ENCODE measurements at places on chromosomes 2 and 18.

- DNase-seq = no peak
These were observed 102.0 kb downstream of the MAP2 start for GRCh38 chr2:209525834-209526281.

GRCh38 chr2:173590276-173590861 lies 235.7 kb downstream of the CDCA7 start:
- no peak for DNase-seq

GRCh38 chr2:140873915-140874531 lies 1256.8 kb downstream of the LRP1B start:
- no peak for DNase-seq

GRCh38 chr2:88377641-88377991 lies 74.9 kb downstream of the FOXI3 start:
- DNase-seq = no peak

DNA sequence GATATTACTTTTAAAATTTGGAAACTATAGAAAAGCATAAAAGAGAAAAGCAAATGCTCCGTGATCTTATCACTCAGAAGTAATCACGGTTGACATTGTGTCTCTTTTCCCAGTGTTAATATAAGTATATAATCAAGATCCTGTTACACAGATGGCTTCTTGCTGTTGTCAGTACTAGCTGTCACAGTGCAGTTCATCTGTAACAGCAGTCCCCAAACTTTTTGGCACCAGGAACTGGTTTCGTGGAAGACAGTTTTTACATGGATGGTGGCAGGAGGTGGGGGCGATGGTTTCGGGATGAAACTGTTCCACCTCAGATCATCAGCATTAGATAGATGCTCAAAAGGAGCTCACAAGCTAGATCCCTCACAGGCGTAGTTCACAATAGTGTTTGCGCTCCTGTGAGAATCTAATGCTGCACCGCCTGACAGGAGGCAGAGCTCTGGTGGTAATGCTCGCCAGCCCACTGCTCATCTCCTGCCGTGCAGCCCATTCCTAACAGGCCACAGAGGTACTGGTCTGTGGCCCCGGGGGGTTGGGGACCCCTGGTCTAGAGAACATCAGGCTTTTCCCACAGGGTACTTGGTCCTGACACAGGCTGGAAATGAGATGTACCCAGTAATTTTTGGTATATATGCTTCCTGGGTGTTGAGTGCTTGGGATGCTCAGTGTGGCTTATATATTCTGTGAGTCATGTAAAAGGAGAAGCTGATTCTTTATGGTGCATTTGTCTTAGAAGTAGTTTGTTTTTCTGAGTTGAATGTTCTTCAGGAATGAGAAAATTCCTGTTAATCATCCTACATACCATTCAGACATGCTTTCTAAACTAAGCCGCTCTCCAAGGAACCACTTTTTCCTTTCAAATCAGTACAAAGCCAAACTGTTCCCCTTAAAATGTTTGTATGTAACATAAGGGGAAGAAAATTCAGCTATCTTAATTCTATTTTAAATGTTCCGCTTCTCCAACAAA lies 121.8 kb downstream of the NCK2 start:
- DNase-seq = no peak

GRCh38 chr2:123521854-123522253 lies 503.2 kb upstream of the CNTNAP5 start:
- DNase-seq = no peak

DNA sequence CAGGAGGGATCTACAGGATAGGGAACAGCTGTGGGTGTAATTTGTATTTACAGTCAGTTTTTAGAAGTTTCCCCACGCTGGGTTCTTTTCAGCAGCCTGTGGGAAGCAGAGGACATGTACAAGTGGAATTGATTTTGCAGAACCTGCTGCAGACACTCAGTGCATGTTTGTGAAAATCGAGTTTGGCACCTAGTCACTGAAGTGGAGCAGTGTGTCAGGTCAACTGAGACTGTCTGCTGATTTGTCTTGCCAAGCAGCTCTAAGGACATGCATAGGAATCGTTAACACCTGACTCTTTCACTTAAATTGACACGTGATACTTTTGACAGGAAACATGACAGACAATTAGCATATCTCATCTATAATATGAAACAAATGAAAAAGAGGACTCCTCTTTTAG lies 416.6 kb downstream of the TMX3 start:
- DNase-seq = no peak

DNA sequence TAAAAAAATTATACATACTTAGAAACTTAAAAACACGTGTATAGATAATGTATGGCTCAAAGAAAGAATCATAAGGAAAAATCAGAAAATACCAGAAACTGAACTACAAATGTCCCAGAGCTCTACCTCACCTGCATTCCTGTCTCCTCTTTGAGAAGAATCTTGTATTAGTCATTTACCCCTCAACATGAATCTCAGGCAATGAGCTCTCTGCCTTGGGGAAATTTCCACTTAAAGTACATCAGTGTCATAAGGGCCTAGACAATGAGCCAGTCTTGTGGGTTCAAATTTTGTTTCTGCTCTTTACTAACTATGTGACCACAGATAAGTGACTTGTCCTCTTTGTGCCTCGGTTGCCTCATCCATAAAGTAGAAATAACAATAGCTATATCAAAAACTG lies 40.1 kb downstream of the SCG2 start:
- DNase-seq = no peak

- peak; percentile 54 for DNase-seq
These were observed 32.8 kb downstream of the GRHL1 start for GRCh38 chr2:9984217-9984739.

- no peak for DNase-seq
These were observed 20.2 kb upstream of the SFXN5 start for GRCh38 chr2:73091696-73092095.

- no peak for DNase-seq
These were observed 168.4 kb upstream of the HAAO start for GRCh38 chr2:42960842-42961180.

GRCh38 chr18:79768745-79769144 lies 29.0 kb upstream of the KCNG2 start:
- no peak for DNase-seq

- DNase-seq = peak; percentile 12
These were observed 319 bp downstream of the ZSCAN30 start for GRCh38 chr18:35289727-35290093.

GRCh38 chr2:30886080-30886479 lies 78.8 kb upstream of the CAPN13 start:
- DNase-seq = no peak

DNA sequence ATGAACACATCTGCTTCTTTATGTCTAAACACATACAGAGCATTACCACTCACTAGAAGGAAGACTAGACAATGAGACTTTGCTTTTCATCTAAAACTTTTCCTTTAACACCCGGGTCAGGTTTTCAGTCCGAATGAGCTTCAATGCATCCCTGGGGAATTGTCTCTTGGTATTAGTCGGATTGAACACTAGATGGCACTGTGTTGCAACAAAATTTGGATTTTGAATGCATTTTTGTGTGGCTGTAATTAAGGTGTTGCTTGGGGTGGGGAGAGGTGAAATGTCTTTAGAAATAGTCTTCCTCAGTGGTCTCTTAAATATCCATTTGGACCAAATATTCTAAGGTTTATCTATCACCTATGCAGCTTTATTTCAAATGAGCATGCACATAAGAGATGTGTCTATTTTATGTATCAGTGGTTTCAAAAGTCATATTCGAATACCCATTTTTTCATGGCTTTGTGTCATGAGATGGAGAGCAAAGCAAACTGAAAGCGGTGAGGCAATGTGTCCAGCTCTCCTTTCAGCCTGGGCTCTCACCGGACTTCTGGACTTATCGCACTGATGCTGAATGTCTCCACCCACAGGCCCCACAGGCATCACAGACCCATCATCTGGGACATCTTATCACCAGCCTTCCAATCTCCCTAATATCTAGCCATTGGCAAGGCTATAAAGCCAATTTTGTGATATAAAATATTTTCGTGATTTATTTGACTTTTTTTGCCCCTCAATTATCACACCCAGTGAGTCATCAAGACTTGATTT lies 510.3 kb downstream of the RNF144A start:
- peak; percentile 77 for DNase-seq

DNA sequence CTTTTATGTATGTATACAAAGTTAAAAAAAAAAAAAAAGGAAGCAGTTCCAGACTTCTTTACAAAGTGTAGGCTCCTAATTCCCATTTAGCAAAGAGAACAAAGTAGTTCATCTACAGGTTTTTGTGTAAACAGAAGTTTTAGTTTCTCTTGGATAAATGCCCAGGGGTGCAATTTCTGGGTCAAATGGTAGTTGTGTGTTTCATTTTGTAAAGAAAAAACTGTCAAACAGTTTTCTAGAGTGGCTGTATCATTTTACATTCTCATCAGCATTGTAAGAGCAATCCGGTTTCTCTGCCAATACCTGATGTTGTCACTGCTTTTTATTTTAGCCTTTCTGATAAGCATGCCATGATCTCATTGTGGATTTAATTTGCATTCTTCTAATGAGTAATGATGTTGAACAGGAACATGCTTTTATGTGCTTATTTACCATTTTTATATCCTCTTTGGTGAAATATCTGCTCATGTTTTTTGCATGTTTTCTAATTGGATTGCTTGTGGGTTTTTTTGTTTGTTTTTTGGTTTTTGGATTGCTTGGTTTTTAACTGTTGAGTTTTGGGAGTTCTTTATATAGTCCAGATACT lies 16.6 kb upstream of the PSME4 start:
- no peak for DNase-seq

- no peak for DNase-seq
These were observed 9.6 kb upstream of the ALPK2 start for GRCh38 chr18:58638441-58638840.

GRCh38 chr2:611519-611918 lies 65.7 kb downstream of the TMEM18 start:
- no peak for DNase-seq

DNA sequence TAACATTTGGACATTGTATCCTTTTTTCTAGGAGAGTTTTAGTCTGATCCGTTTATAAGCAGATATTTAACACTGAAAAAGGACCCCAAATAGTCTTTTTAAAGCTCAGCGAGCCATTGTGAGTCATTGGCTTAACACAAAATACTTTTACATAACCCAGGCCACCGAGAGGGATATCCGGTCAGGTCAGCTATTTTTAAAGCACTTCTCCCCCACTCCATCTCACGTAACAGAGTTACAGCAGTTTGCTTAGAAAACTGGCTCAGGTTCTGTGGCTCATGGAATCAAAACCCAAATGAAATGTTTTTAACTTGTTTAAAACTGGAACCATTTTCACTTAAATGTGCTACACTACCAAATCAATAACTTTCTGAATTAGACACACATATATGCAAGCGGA lies 23.9 kb downstream of the COL4A3 start:
- no peak for DNase-seq

DNA sequence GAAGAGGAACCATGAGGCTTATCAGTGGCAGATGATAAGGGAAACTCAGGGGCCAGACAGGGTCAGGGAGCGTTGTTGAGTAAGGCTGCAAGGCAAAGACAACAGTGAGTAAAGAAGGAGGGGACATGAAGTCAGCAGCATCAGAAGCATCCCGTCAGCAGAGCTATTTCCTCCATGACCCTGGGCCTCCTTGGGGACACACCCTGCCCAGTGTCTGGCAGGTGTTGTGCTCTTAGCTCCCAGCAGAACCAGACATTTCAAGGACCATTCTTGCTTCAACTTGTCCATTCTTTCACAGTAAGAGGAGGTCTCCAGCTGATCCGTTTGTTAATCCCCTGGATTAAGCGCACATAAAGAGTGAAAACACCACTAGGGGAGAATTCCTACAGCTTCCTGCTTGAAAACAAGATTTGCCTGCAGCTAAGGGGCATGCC lies 88.7 kb upstream of the MEIS1 start:
- no peak for DNase-seq

DNA sequence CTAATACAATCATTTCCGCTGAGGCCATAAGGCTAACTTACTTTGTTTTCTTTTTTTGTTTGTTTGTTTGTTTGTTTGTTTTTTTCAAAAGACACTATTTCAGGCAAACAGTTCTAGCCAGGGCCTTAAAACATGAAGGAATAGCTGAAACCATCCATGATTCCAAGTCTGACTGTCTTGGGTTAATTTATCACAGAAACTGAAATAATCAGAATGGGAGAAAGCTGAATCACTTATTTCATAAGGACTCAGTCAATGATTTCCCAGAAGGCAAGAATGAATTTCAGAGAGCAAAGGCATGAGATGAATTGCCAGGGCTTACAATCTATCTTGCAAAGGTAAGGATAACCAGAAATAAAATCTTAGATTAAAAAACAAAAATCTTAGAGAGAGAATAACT lies 1315.1 kb downstream of the SUCLG1 start:
- no peak for DNase-seq

- no peak for DNase-seq
These were observed 71.3 kb downstream of the DPP4 start for GRCh38 chr2:162002623-162003235.

- no peak for DNase-seq
These were observed 26.2 kb upstream of the XDH start for GRCh38 chr2:31440764-31441163.

DNA sequence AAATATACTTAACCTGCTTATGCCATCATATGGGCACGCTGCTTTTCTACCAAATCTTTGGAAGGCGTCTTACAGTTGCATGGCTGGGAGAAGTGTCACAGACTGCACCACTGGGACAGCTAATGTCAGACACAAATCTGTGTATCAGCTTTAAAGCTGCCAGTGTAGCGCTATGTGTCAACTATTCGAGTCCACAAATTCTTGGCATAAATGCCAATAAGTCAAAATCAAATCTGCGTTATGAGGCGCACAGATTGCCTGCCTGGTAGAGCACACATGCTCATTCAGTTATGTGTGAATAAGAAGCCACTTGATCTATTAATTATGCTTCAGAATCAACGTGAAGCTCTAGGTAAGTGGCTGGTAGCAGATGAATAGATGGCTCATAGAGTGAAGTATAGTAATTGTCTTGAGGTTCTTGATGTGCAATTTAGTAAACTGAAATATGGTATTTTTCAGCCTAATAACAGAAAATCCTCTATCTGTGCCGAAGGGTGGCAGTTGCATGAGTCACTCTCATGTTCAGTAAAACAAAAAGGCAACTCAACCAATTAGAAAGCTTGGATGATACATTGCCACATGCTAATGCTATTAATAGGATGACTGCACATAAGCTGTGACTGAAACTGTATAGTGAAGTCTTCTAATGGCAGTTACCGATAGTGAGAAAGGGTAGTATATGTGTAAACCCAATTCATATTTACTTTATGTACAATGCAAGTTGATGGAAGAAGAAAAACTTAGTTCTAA lies 52.0 kb downstream of the DCC start:
- no peak for DNase-seq

- DNase-seq = no peak
These were observed 20.0 kb upstream of the MTCL1 start for GRCh38 chr18:8685141-8685913.

GRCh38 chr2:120262761-120263428 lies 10.2 kb downstream of the RALB start:
- no peak for DNase-seq

- DNase-seq = no peak
These were observed 890.8 kb upstream of the KLHL29 start for GRCh38 chr2:22494156-22494555.

All from activated CD4-positive, alpha-beta T cell treated with anti-CD3 and anti-CD28 coated beads, Interleukin-2, Interleukin-4, amounts not matched to agents 100 ng/mL and 50 ng/mL, durations not matched to agents 16 hours and 8 hours (primary cell).